ENCODE measurements at places on chromosomes 7 and 10. TPM values are rescaled to one million over a fixed set of nuclear protein-coding genes. Genes with fewer than 3 reads are reported as not detected.
A peak's percentile ranks its signal among the peaks of the same experiment; 100 is the strongest.

- DNase-seq, result no peak
- H3K4me3 ChIP-seq, result no peak overlapping the region
- H3K27ac ChIP-seq, result no peak overlapping the region
Observed at GRCh38 chr7:111954056-111954455, 252.1 kb downstream of the DOCK4 start.

DNA sequence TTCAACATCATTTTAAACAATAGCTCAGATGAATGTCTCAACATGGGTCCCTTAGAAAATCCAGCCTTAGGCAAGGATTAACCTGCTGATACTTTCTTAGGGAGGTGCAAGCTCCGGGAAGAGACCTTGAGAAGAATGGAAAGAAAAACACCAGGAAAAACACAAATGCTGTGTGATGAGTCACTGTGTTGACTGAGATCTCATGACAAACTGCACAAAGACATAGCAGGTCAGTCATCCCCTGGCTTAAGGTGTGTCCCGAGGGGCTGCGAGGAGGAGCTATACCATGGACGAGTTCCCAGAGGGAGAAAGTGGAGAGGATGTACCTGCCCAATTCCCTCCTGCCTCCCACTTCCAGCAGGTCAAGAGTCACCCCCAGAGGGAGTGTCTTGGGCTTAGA lies 98.0 kb downstream of the TEX36 start:
- no peaks in the 10 kb centered on the region for H3K27me3 ChIP-seq
- H3K27ac ChIP-seq, result no peak overlapping the region
- DNase-seq, result no peak

DNA sequence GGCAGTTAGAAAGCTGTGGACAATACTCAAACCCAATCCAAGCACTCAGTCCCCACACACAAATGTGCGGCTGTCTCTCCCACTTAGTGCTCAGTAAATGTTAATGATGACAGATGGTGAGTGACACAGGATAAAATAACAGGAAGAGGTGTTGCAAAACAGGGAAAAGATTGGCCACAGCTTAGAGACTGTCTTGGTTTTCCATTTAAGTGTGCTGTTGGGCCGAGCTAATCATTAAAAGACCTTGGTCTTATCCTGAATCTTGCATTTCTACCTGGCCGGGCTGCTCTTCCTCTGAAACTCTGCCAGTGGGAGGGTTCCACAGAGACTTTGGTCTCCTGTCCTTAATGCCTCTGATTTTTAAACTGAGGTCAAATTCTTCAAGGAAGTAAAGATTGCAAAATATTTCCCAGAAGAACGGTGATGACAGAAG lies 113.1 kb upstream of the RNF32 start:
- no peaks in the 10 kb centered on the region for H3K27me3 ChIP-seq
- H3K4me3 ChIP-seq, result no peak overlapping the region
- no peaks in the 10 kb centered on the region for H3K4me1 ChIP-seq
- DNase-seq, result no peak
- H3K27ac ChIP-seq, result no peak overlapping the region
- H3K36me3 ChIP-seq, result no peaks in the 10 kb centered on the region

- no peak overlapping the region for H3K4me3 ChIP-seq
- peak; percentile 7 for DNase-seq
- H3K36me3 ChIP-seq, result no peaks in the 10 kb centered on the region
- H3K27ac ChIP-seq, result no peak overlapping the region
- H3K27me3 ChIP-seq, result no peaks in the 10 kb centered on the region
Observed at GRCh38 chr7:45592230-45592991, 18.2 kb downstream of the ADCY1 start.

GRCh38 chr10:117005527-117006055 lies 604 bp upstream of the SHTN1 start:
- no peaks in the 10 kb centered on the region for H3K27me3 ChIP-seq
- peak overlapping the region; percentile 69 for H3K4me3 ChIP-seq

DNA sequence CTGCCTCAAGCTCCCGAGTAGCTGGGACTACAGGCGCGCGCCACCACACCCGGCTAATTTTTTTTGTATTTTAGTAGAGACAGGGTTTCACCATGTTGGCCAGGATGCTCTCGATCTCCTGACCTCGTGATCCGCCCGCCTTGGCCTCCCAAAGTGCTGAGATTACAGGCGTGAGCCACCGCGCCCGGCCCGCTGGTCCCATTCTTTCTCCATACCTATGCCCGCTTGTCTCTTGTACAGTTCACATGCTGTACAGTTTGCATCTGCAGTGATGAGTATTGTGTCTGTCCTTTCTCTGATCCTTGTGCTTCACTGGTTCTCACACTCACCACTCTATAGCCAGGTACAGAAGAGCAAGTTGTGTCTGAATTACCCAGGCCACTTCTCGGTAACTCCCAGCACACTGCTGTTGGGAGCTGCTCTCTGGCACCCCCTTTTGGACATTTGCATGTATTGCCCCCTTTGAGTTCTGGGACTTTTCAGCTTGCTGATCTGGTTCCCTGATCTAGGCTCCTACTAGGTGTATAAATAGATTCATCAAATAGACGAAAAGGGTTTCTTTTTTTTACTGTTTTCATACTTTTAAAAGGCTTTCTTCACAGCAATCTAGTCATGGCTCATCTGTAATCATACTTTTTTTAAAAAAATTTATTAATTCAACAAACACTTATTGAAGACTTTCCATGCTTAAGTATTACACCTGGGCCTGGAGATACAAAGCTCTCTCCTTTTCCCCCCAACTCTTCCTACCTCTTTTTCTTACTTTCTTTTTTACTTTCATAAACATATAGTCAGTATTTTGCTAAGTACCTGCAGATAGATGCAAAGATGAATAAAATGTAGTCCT lies 53.5 kb downstream of the AOAH start:
- H3K4me1 ChIP-seq, result no peaks in the 10 kb centered on the region
- peak; percentile 41 for DNase-seq
- no peaks in the 10 kb centered on the region for H3K36me3 ChIP-seq
- no peak overlapping the region for H3K27ac ChIP-seq
- no peak overlapping the region for H3K4me3 ChIP-seq

GRCh38 chr10:12974078-12974477 lies 27.4 kb downstream of the CCDC3 start:
- H3K27me3 ChIP-seq, result no peaks in the 10 kb centered on the region
- peaks cover 11% of the 10 kb centered on the region for H3K4me1 ChIP-seq
- DNase-seq, result no peak

The GOLGA7B gene
- not detected for total RNA-seq

The UBE2D1 gene
- 18.0 TPM for total RNA-seq

The RNF148 gene
- 0.72 TPM for total RNA-seq

GRCh38 chr7:45177801-45178200 lies 20.2 kb downstream of the RAMP3 start:
- no peaks in the 10 kb centered on the region for H3K36me3 ChIP-seq
- H3K27me3 ChIP-seq, result no peaks in the 10 kb centered on the region
- no peak for DNase-seq
- no peak overlapping the region for H3K27ac ChIP-seq

DNA sequence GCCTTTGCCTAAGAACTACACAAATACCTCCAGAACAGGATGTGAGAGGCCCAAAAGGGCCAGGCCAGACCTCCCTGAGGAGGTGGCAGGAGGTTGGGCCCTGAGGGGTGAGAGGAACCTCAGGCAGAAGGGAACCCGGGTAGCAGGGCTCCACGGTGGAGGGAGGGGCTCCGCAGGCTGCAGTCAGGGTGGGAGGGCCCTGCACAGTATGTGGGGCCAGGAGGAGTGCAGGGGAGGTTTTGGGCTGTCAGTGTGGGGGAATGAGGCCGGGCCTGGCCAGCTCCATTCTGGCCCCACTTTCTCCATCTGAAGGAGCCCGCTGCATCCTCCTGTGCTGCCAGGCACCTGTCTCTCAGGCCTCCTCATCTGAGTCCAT lies 25.9 kb downstream of the DNAJB12 start:
- peak overlapping the region; percentile 67 for H3K27ac ChIP-seq
- peak; percentile 53 for DNase-seq
- peaks cover 33% of the 10 kb centered on the region for H3K4me1 ChIP-seq
- H3K4me3 ChIP-seq, result no peak overlapping the region
- H3K36me3 ChIP-seq, result no peaks in the 10 kb centered on the region

DNA sequence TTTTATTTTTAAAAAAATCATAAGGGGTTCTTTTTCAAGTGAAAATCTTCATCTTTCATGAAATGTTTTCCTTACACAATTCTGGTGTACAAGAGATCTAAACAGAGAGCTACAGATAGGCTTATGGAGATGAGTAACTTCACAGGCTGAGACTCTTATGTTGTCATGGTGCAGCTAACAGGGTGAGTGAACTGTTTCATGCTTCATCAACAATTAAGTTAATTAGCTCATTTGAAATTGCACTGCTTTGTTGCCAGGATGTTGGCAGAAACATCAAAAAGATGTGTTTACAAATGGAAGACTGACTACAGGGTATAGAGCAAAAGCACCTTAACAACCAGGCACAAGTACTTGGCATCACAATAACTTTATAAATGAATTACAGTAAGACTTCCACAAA lies 230.8 kb downstream of the FOXP2 start:
- no peaks in the 10 kb centered on the region for H3K36me3 ChIP-seq
- no peak overlapping the region for H3K4me3 ChIP-seq
- H3K27me3 ChIP-seq, result no peaks in the 10 kb centered on the region
- H3K4me1 ChIP-seq, result no peaks in the 10 kb centered on the region

GRCh38 chr10:48671914-48672595 lies 12.6 kb upstream of the WDFY4 start:
- no peaks in the 10 kb centered on the region for H3K4me1 ChIP-seq
- no peak for DNase-seq
- no peaks in the 10 kb centered on the region for H3K27me3 ChIP-seq

GRCh38 chr7:7944619-7945282 lies 23.8 kb upstream of the GLCCI1 start:
- no peak for DNase-seq
- H3K4me1 ChIP-seq, result no peaks in the 10 kb centered on the region
- no peaks in the 10 kb centered on the region for H3K27me3 ChIP-seq
- H3K36me3 ChIP-seq, result no peaks in the 10 kb centered on the region
- H3K27ac ChIP-seq, result no peak overlapping the region

GRCh38 chr10:117590101-117590875 lies 47.7 kb downstream of the EMX2 start:
- no peaks in the 10 kb centered on the region for H3K4me1 ChIP-seq
- DNase-seq, result no peak
- H3K4me3 ChIP-seq, result no peak overlapping the region
- H3K27me3 ChIP-seq, result no peaks in the 10 kb centered on the region
- H3K27ac ChIP-seq, result no peak overlapping the region
- H3K36me3 ChIP-seq, result no peaks in the 10 kb centered on the region

The COL26A1 gene
- 0.40 TPM for total RNA-seq

The WAC gene
- 106 TPM for total RNA-seq

- DNase-seq, result no peak
- H3K27me3 ChIP-seq, result no peaks in the 10 kb centered on the region
- H3K36me3 ChIP-seq, result no peaks in the 10 kb centered on the region
- no peak overlapping the region for H3K4me3 ChIP-seq
- H3K4me1 ChIP-seq, result no peaks in the 10 kb centered on the region
Observed at GRCh38 chr7:74619235-74619860, 38.2 kb upstream of the GTF2I start.

- H3K4me3 ChIP-seq, result no peak overlapping the region
- no peaks in the 10 kb centered on the region for H3K27me3 ChIP-seq
- no peaks in the 10 kb centered on the region for H3K36me3 ChIP-seq
- H3K27ac ChIP-seq, result no peak overlapping the region
- H3K4me1 ChIP-seq, result no peaks in the 10 kb centered on the region
Observed at GRCh38 chr7:16934722-16935340, 53.0 kb upstream of the AGR3 start.

GRCh38 chr7:51021906-51022570 lies 239.3 kb upstream of the GRB10 start:
- H3K4me3 ChIP-seq, result no peak overlapping the region
- H3K27me3 ChIP-seq, result no peaks in the 10 kb centered on the region
- peak overlapping the region; percentile 5 for H3K27ac ChIP-seq
- no peaks in the 10 kb centered on the region for H3K4me1 ChIP-seq
- no peak for DNase-seq

The DNAJC12 gene
- 12.3 TPM for total RNA-seq

GRCh38 chr7:22842973-22843372 lies 20.3 kb upstream of the TOMM7 start:
- H3K4me1 ChIP-seq, result no peaks in the 10 kb centered on the region
- H3K36me3 ChIP-seq, result no peaks in the 10 kb centered on the region
- H3K4me3 ChIP-seq, result no peak overlapping the region

GRCh38 chr7:32023376-32023775 lies 46.8 kb downstream of the PDE1C start:
- no peak overlapping the region for H3K27ac ChIP-seq
- no peak for DNase-seq
- H3K4me1 ChIP-seq, result peaks cover 10% of the 10 kb centered on the region
- H3K4me3 ChIP-seq, result no peak overlapping the region

GRCh38 chr10:3140280-3140679 lies 32.3 kb downstream of the PITRM1 start:
- no peaks in the 10 kb centered on the region for H3K27me3 ChIP-seq
- H3K4me1 ChIP-seq, result no peaks in the 10 kb centered on the region
- no peaks in the 10 kb centered on the region for H3K36me3 ChIP-seq
- H3K4me3 ChIP-seq, result no peak overlapping the region
- DNase-seq, result no peak
- no peak overlapping the region for H3K27ac ChIP-seq

DNA sequence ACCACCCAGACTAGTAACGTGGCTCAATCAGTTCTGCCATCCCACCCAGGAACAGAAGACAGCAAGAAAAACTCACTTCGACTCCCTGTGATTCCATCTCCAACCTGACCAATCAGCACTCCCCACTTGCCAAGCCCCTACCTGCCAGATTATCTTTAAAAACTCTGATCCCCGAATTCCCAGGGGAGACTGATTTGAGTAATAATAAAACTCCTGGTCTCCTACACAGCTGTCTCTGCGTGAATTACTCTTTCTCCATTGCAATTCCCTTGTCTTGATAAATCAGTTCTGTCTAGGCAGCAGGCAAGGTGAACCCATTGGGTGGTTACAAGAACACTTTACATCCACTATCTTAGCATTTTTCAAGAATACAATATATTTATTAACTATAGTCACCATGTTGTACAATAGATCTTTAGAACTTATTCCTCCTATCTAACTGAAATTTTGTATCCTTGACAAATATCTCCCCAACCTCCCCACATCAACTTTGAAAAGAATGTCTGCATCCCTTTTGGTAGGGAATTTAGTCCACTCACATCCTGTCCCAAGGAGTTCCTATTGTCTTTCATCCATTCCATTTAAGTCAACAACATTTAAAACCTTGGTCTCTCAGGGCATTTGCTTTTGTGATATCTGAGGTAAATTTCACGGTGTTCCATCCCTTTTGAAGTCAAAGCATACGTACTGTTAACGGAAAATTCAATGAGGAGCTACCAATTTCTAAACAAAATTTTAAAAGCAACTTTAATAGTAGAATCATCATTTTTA lies 163.7 kb downstream of the MACC1 start:
- no peak overlapping the region for H3K27ac ChIP-seq
- H3K4me3 ChIP-seq, result no peak overlapping the region
- no peak for DNase-seq
- H3K4me1 ChIP-seq, result no peaks in the 10 kb centered on the region

The MMP21 gene
- 1.3 TPM for total RNA-seq

Data from ovary (tissue), 10 donors.